ENCODE measurements at places on chromosomes 1 and 21. TPM values are rescaled to one million over a fixed set of nuclear protein-coding genes. Genes with fewer than 3 reads are reported as not detected.
A peak's percentile ranks its signal among the peaks of the same experiment; 100 is the strongest.

KCNJ9 gene
- 0.07 TPM for total RNA-seq

ARMH1 gene
- total RNA-seq: not detected

MAP3K21 gene
- 0.17 TPM for total RNA-seq

FAM167B gene
- 4.4 TPM for total RNA-seq

RPE65 gene
- not detected for total RNA-seq

ADAM30 gene
- not detected for total RNA-seq

RAP1GAP gene
- 4.5 TPM for total RNA-seq

MEX3A gene
- total RNA-seq: 0.28 TPM

FLG2 gene
- not detected for total RNA-seq

CYP4Z1 gene
- 0.26 TPM for total RNA-seq

TEDDM1 gene
- total RNA-seq: not detected

TRIM17 gene
- total RNA-seq: 0.39 TPM

TNFRSF1B gene
- 19.6 TPM for total RNA-seq

DNAJC6 gene
- 4.7 TPM for total RNA-seq

DNA sequence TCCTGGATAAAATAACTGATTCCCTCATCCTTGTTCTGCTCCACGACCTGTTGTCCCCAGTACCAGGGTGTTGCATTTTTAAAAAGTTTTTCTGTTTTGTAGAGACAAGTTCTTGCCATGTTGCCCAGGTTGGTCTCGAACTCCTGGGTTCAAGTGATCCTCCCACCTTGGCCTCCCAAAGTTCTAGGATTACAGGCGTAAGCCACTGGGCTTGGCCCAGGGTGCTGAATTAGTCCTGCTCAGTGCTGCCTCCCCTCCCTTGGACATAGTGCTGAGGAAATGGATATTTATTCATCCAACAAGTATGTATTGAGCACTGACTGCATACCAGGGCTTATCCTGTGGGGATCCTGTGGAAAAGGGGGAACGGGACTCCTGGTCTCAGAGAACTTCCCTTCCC lies 126.4 kb downstream of the PTPRU start:
- no peak overlapping the region for H3K4me3 ChIP-seq
- no peaks in the 10 kb centered on the region for H3K36me3 ChIP-seq
- H3K27me3 ChIP-seq: peaks cover 35% of the 10 kb centered on the region
- no peak overlapping the region for H3K27ac ChIP-seq

DNA sequence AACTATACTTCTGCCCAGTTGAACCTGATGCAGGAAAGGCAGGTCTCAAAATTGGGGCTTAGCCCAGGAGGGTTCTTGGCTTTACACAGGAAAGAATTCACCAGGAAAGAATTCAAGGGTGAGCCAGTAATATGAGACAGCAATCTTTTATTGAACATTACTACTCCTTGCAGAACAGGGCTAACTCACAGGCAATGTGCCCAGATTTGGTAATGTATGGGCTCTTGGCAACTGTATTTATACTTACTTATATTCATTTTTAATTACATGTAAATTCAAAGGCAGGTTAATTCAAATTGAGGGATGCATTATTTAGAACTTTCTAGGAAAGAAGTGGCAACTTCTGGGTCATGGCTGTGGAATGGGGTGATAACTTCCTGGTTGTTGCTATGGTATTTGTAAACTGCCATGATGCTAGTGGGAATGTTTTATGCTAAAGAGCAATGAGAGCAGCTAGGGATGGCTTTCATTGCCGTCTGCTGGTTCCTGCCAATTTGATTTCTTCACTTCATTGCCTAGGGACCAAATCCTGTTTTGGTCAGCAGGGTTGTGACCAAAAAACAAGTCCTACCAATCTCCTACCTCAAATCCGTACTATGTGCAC lies 107.5 kb downstream of the CHRM3 start:
- H3K27me3 ChIP-seq: no peaks in the 10 kb centered on the region
- H3K36me3 ChIP-seq: no peaks in the 10 kb centered on the region
- no peak for DNase-seq
- H3K4me1 ChIP-seq: no peaks in the 10 kb centered on the region
- no peak overlapping the region for H3K4me3 ChIP-seq

- H3K36me3 ChIP-seq: no peaks in the 10 kb centered on the region
- H3K27ac ChIP-seq: no peak overlapping the region
- DNase-seq: no peak
- H3K4me1 ChIP-seq: peaks cover 20% of the 10 kb centered on the region
Observed at GRCh38 chr1:118989878-118990378, 1.8 kb upstream of the TBX15 start.

DNA sequence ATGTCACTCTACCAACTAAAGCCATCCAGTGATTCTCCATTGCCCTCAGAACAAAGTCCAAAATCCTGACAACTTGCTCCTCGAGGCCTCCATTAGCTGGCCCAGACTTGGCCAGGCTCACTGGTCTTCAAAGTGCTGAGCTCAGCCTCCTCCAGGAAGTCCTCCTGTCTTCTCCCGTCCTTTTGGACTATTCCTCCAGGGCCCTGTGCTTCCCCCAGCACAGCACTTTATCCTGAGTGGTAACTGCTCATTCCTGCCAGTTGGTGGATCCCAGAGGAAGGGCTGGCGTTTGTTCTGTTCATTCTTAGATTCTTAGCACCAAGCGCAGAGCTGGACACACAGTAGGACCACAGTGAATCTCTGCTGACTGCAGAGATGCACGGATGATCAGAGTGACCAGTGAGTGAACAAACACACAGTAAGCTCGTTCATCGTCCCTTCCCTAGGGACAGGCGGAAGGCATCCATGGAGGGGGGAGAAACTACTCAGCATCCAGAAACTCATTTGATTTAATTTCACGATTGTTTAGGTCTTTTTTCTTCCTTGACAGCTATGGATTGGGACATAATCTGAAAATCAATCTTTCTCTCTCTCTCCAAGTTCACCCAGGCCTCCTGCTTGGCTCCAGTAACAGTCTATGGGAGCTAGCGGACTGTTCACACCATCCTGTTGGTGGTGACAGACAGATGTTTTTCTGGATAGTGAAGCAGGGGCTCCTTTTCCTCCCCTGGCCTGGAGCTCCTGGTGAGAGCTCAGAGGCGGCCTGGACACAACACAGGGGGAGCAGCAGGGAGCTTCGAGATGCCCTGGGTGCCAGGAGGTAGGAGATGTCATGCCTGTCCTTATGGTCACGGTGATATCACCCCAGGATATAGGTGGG lies 180.2 kb downstream of the PTPRU start:
- DNase-seq: no peak
- H3K36me3 ChIP-seq: no peaks in the 10 kb centered on the region
- H3K27ac ChIP-seq: no peak overlapping the region
- peaks cover 10% of the 10 kb centered on the region for H3K4me1 ChIP-seq

GRCh38 chr1:235368428-235368827 lies 1.2 kb downstream of the TBCE start:
- H3K4me1 ChIP-seq: peaks cover 16% of the 10 kb centered on the region
- peaks cover 7% of the 10 kb centered on the region for H3K36me3 ChIP-seq

DNA sequence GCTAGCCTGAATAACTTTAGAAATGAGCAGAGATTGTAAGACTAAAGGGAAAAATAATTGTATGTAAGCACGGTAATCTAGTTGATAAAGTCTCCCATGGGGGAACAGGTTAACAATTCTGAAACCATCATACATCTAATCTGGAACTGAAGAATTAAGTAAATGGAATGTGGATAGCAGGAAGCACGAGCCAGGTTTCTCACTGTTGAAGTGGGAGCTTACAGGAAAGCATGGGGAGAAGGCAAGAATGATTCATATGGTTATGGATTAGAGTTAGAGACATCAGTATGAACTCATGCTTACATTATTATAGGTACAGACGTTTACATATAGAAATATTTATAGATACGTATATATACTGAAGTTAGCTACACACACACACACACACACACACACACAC lies 83.0 kb downstream of the LEPR start:
- H3K27me3 ChIP-seq: no peaks in the 10 kb centered on the region
- H3K4me1 ChIP-seq: no peaks in the 10 kb centered on the region
- no peak overlapping the region for H3K4me3 ChIP-seq
- no peak for DNase-seq
- H3K27ac ChIP-seq: no peak overlapping the region

GRCh38 chr1:101898137-101898536 lies 98.6 kb downstream of the OLFM3 start:
- no peak overlapping the region for H3K27ac ChIP-seq
- H3K27me3 ChIP-seq: no peaks in the 10 kb centered on the region
- DNase-seq: no peak
- no peak overlapping the region for H3K4me3 ChIP-seq

GRCh38 chr21:15928686-15929425 lies 199.1 kb downstream of the USP25 start:
- no peaks in the 10 kb centered on the region for H3K27me3 ChIP-seq
- no peak overlapping the region for H3K4me3 ChIP-seq
- peaks cover 4% of the 10 kb centered on the region for H3K4me1 ChIP-seq
- DNase-seq: no peak
- no peak overlapping the region for H3K27ac ChIP-seq
- no peaks in the 10 kb centered on the region for H3K36me3 ChIP-seq

- no peak overlapping the region for H3K4me3 ChIP-seq
- H3K27ac ChIP-seq: no peak overlapping the region
- no peaks in the 10 kb centered on the region for H3K36me3 ChIP-seq
- H3K4me1 ChIP-seq: peaks cover 20% of the 10 kb centered on the region
Observed at GRCh38 chr1:2645143-2645542, 12.3 kb upstream of the MMEL1 start.

GRCh38 chr21:37828991-37829390 lies 87.3 kb downstream of the KCNJ6 start:
- H3K4me3 ChIP-seq: no peak overlapping the region
- peaks cover 7% of the 10 kb centered on the region for H3K27me3 ChIP-seq
- H3K27ac ChIP-seq: no peak overlapping the region
- DNase-seq: no peak
- no peaks in the 10 kb centered on the region for H3K36me3 ChIP-seq

- no peak for DNase-seq
- no peak overlapping the region for H3K4me3 ChIP-seq
- no peaks in the 10 kb centered on the region for H3K27me3 ChIP-seq
Observed at GRCh38 chr1:30818568-30819243, 61.1 kb upstream of the LAPTM5 start.

GRCh38 chr1:96918406-96918805 lies 196.8 kb downstream of the PTBP2 start:
- H3K4me3 ChIP-seq: no peak overlapping the region
- H3K36me3 ChIP-seq: no peaks in the 10 kb centered on the region
- H3K27me3 ChIP-seq: no peaks in the 10 kb centered on the region
- H3K27ac ChIP-seq: no peak overlapping the region
- H3K4me1 ChIP-seq: no peaks in the 10 kb centered on the region

DNA sequence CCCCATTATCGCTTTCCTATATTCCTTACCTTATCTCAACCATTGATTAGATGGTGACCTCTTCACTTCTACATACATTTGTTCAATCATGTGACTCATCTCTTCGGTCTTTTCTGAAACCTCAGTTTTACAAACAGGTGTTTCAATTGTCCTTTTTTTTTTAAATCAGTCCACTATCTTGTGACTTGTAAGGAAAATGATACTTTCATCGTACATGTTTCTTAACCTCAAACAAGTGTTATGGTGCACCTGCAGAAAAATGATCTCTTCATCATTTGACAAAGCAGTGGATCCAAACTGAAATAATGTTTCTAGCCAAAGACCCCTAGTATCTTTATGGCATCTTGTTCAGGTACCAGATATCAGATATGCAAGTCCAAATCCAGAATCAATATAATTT lies 1157.2 kb downstream of the MRPL39 start:
- no peak overlapping the region for H3K27ac ChIP-seq
- H3K36me3 ChIP-seq: no peaks in the 10 kb centered on the region
- no peaks in the 10 kb centered on the region for H3K27me3 ChIP-seq
- H3K4me1 ChIP-seq: no peaks in the 10 kb centered on the region
- DNase-seq: no peak

GRCh38 chr1:225746361-225747179 lies 31.1 kb upstream of the SRP9 start:
- peak; percentile 79 for DNase-seq
- H3K27ac ChIP-seq: peak overlapping the region; percentile 91
- no peaks in the 10 kb centered on the region for H3K27me3 ChIP-seq
- no peaks in the 10 kb centered on the region for H3K36me3 ChIP-seq
- H3K4me3 ChIP-seq: peak overlapping the region; percentile 49

GRCh38 chr1:14304381-14304865 lies 294.1 kb upstream of the KAZN start:
- H3K4me3 ChIP-seq: no peak overlapping the region
- no peaks in the 10 kb centered on the region for H3K4me1 ChIP-seq
- H3K36me3 ChIP-seq: no peaks in the 10 kb centered on the region

DNA sequence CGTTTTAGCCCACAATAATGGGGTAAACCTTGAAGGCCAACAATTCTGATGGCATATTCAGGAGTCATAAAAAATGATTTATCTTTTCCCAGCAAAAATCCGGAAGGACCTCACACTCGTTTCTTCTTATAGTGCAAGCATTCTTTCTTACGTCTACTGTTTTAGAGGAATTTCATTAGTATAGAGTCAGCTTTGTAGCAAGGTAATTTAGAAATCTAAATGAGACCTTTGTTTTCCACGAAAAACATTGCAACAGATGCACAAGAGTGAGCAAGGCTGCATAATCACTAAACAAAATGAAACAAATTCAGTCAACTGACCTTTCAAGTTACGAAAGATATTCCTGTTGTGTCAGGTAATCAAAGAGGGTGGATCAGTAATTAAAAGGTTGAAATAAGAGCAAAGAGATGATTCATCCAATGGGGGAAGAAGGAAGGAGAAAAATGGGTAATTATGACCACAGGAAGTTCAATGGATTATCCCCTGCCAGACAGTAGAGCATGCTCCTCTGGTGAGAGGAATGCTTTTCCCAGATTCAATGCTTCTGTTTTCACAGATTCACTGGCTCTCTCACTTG lies 560 bp upstream of the CSDE1 start:
- H3K27ac ChIP-seq: peak overlapping the region; percentile 94
- no peak for DNase-seq
- peak overlapping the region; percentile 92 for H3K4me3 ChIP-seq
- H3K4me1 ChIP-seq: peaks cover 43% of the 10 kb centered on the region
- no peaks in the 10 kb centered on the region for H3K27me3 ChIP-seq

DNA sequence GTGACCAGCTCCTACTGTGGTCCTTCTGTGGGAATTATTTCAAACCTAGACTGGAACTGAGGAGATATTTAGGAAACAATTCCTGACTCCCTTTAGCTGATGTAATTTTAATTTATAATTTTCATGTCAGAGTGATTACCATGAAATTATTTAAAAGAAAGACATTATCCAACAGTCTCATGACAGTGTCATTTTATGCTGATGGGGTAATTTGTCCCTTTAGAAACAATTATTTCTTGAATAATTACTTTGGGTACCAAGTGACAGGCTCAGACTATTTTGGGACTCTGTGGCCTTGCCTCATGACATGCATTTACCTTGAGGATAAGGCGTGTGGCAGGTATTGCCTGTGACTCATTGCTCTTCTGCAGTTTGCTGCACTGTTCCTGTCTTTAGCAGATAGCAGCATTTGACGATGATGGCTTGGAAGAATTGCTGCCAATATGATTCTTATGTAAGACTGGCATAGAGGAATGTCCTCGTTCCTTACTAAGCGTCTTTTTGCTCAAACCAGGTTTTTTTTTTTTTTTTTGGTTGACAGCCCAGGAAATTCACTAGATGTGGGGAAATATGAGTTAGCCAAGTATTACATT lies 206.0 kb upstream of the HMCN1 start:
- no peaks in the 10 kb centered on the region for H3K27me3 ChIP-seq
- H3K27ac ChIP-seq: no peak overlapping the region
- peaks cover 2% of the 10 kb centered on the region for H3K4me1 ChIP-seq
- H3K4me3 ChIP-seq: no peak overlapping the region
- DNase-seq: no peak

- no peaks in the 10 kb centered on the region for H3K4me1 ChIP-seq
- H3K4me3 ChIP-seq: no peak overlapping the region
- no peaks in the 10 kb centered on the region for H3K27me3 ChIP-seq
- H3K27ac ChIP-seq: no peak overlapping the region
- DNase-seq: no peak
Observed at GRCh38 chr1:219965285-219966070, 37.1 kb upstream of the SLC30A10 start.

GRCh38 chr1:214101246-214101645 lies 113.5 kb downstream of the PROX1 start:
- no peak overlapping the region for H3K4me3 ChIP-seq
- no peaks in the 10 kb centered on the region for H3K36me3 ChIP-seq
- H3K27ac ChIP-seq: no peak overlapping the region
- H3K4me1 ChIP-seq: peaks cover 5% of the 10 kb centered on the region
- no peaks in the 10 kb centered on the region for H3K27me3 ChIP-seq

All from heart right ventricle (tissue), 16 donors.